ENCODE measurements at places on chromosomes 2 and 18.

GRCh38 chr18:77004555-77005380 is 127.8 kb downstream of the MBP start:
- DNase-seq, result no peak

- no peak for DNase-seq
Measured at GRCh38 chr2:203453858-203454451, 81.1 kb downstream of the RAPH1 start.

GRCh38 chr2:13585732-13586131 is 869.0 kb downstream of the TRIB2 start:
- DNase-seq, result no peak

DNA sequence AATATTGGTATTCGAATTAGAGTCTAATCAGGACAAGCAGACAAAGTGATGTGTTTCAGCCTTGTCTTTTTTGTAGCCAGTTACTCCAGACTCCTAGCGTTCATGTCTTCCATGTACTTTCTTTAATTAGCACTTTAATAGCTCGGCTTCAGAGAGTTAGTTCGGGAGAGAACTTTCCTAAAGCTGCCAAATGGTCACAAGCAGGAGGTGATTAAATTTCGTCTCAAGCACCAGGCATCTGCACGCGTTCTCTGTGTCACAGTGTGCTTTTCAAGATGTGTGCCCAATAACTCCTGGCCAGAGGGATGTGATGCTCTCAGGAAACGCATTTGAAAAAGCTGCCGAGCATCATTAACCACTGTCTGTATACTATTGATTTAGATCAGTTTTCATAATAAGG is 790.8 kb downstream of the SOCS6 start:
- DNase-seq, result no peak

DNA sequence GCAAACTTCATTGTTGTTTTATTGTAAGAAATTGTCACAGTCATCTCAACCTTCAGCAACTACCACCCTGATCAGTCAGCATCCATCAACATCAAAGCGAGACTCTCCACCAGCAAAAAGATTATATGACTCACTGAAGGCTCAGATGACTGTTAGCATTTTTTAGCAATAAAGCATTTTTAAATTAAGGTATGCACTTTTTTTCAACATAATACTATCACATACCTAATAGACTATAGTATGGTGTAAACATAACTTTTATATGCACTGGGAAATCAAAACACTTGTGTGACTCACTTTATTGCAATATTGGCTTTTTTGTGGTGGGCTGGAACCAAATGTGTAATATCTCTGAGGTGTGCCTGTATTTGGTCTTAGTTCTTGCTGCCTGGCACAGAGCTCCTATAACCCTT is 15.6 kb downstream of the SCN1A start:
- no peak for DNase-seq

- no peak for DNase-seq
Measured at GRCh38 chr18:61606068-61606660, 272.9 kb downstream of the CDH20 start.

DNA sequence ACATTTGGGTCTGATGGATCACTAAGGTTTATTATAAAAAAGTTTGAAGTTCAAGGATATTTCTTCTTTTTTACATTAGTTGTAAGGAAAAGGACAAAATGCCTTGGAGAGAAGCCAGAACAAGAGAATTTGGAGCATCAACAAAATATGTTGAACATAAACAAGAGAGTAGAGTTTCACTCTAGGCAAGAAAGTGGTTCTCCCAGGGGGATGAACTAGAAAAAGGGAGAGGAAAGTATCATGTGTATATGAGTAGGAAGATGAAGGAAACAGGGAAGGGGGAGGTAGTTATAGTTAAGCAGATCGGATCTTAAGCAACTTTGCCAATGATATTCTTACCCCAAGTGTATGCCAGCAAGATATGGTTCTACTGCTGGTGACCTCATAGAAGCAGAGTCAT is 63.8 kb upstream of the GALNT3 start:
- DNase-seq, result no peak

GRCh38 chr2:3827673-3828575 is 124.5 kb downstream of the DCDC2C start:
- no peak for DNase-seq

DNA sequence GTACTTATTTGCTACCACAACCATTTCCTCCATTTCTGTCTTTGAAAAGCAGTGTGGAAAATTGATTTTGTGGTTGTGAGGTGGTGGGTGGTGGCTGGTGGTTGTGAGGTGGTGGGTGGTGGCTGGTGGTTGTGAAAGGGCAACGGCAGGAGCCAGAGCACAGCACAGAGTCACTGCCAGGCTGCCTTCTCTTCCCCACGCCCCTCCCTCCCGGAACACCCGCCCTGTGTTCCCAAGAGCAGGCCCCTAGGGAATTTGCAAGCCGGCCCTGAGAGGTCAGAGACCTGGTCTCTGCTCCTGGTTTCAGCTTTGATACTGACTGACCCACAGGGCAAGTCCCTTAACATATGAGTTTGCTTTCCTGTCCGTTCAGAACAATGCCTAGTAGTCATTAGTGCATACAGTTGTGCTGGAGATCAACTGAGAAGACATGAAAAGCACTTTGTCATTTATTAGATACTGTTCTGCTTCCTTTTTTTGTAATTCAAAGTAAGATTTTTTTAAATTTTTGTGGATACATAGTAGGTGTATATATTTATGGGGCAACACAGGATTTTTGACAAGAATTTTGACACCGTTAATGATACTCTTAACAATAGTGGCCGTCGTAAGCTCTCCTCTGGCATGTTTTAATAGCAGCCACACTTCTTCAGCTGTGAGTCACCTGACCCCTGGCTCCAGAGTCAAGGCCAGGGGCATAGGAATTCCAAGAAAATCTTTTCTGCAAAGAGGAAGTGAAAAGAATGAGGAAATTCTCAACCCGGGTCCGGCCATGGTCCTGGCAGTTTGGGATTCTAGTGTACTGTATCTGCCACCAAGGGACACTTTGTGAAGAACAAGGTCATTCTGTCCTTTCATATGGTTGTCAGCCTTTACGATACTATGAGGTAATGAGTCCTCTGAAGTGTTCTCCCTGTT is 53.2 kb downstream of the ITGA6 start:
- DNase-seq, result no peak

DNA sequence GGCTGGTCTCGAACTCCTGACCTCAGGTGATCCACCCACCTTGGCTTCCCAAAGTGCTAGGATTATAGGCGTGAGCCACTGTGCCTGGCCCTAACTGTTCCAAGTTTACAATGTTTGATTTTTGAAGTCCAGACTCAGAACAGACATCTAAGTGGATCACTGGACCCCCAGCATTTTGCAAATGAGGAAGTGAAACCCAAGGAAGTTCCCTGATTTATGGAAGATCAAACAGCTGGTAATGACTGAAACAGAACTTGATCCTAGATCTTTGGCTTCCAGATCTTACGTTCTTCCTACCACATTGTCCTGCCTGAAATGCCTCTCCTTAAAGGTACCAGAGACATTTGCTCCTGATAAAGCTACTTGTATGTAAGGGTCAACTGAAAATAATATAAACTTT is 58.3 kb upstream of the NCOA1 start:
- no peak for DNase-seq

GRCh38 chr18:47510831-47511230 is 259.4 kb upstream of the SKOR2 start:
- DNase-seq, result no peak

Measured in effector memory CD4-positive, alpha-beta T cell (primary cell).